ENCODE measurements at places on chromosomes 16 and 17. TPM values are rescaled to one million over a fixed set of nuclear protein-coding genes. Genes with fewer than 3 reads are reported as not detected.

- DNase-seq, result no peak
Measured at GRCh38 chr17:6327007-6327406, 107.9 kb downstream of the AIPL1 start.

DNA sequence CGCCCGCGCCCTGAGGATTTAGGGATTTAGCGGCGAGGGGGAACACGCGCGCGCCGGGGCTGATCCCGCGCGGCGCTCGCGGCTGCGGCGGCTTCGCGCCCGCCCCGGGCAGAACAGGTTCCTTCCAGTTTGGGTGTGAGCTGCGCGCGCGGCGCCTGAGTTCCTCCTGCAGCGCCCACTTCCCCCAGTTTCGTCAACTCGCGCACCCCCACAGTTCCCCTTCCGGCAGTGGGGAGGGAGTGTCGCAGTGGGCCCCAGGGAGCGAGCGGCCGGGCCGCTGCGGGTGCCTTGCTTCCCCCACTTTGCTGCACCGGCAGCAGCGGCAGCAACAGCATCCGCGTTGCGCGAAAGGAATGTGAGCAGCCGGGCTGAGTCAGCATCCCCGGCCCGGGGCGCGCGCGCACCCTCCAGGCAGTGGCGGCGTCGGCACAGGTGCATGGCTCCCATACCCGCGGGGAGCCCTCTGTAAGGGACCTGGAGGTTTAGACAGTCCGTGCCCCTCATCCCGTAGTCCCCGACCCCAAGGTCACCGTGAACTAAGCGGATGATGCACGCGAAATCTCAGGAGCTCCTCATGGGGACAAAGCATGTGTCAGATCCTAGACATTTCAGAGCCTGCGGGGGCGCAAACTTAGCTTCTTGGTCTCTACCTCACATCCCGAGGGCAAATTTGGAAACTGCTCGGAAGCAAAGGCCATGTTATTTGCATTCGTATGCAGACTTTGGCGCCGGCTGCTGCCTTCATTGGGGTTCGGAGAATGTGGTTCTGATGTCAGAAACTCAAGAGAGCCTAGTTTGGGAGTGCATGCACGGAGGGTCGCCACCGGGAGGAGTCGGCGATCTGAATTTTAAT lies 767 bp downstream of the ARSG start:
- peak; percentile 67 for DNase-seq

- no peak for DNase-seq
Measured at GRCh38 chr16:88338111-88338510, 44.6 kb upstream of the ZNF469 start.

DNA sequence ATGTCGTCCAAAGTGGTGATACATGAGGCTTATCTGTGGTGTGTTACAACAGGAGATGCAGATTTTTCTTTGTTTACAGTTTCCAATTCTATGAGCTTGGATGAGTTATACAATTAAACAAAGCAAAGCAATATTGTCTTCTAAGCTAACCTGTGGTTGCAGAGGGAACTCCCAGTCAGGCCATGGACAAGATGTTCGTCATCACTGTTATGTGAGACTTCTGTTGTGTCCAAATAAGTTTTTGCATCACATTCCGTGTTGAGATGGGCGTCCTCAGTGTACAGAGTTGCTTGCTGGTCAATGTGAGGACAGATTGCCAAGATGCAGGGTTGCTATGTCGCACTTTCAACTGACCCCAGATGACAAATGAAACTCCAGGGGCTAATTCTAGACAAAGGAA lies 189.3 kb downstream of the IRF8 start:
- DNase-seq, result no peak

Gene GRB7
- 0.97 TPM for total RNA-seq

Gene PGP
- total RNA-seq, result 20.3 TPM

GRCh38 chr17:38557396-38557795 lies 48.4 kb downstream of the SRCIN1 start:
- no peak for DNase-seq

Gene IKZF3
- total RNA-seq, result under 0.01 TPM

GRCh38 chr16:31182391-31182790 lies 2.5 kb downstream of the FUS start:
- DNase-seq, result no peak

Gene ABCC12
- total RNA-seq, result not detected

GRCh38 chr17:30790279-30790678 lies 34.2 kb downstream of the CRLF3 start:
- peak; percentile 42 for DNase-seq

Gene ACSM2A
- not detected for total RNA-seq

GRCh38 chr17:81114351-81115093 lies 50.8 kb upstream of the PVALEF start:
- DNase-seq, result no peak

Gene GSG1L
- total RNA-seq, result not detected

- DNase-seq, result peak; percentile 75
Measured at GRCh38 chr16:78022347-78023060, at the start of gene CLEC3A. TSS of gene CLEC3A (plus strand) at chr16:78022548. CDS start at chr16:78022627, 79 bp downstream.

DNA sequence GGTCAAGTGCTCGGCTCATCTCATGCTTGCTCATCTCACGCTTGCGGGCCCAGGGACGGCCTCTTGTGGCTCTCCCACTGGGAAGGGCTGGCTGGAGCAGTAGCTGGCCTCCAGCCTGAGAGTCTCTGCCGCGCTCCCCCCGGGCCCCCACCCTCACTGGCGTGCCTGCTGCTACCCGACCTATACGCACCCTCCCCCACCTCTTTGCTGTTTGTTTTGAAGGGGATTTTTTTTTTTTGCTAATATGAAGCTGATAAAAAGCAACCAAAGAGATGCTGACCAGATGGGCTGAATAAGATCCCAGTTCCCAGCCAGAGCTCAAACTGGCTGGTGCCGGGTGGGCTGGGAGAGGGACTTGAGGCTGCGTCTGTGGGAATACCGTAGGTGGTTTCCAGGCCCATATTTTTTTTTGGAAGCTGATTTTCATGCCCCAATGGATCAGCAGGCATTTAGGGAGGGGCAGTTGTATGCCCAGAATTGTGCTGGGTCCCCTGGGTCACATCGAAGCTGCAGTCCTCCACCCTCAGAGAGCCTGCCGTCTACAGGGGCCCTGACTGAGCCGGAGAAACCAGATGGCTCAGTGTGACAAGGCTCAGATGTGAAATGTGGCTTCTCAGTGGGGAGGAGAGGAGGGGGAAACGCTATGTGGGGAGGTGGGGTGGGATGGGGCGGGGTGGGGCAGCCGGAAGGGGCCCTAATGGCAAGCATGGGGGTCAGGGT lies 115.0 kb downstream of the RAP1GAP2 start:
- no peak for DNase-seq

Gene KRTAP16-1
- not detected for total RNA-seq

Gene SLC2A4
- total RNA-seq, result not detected

DNA sequence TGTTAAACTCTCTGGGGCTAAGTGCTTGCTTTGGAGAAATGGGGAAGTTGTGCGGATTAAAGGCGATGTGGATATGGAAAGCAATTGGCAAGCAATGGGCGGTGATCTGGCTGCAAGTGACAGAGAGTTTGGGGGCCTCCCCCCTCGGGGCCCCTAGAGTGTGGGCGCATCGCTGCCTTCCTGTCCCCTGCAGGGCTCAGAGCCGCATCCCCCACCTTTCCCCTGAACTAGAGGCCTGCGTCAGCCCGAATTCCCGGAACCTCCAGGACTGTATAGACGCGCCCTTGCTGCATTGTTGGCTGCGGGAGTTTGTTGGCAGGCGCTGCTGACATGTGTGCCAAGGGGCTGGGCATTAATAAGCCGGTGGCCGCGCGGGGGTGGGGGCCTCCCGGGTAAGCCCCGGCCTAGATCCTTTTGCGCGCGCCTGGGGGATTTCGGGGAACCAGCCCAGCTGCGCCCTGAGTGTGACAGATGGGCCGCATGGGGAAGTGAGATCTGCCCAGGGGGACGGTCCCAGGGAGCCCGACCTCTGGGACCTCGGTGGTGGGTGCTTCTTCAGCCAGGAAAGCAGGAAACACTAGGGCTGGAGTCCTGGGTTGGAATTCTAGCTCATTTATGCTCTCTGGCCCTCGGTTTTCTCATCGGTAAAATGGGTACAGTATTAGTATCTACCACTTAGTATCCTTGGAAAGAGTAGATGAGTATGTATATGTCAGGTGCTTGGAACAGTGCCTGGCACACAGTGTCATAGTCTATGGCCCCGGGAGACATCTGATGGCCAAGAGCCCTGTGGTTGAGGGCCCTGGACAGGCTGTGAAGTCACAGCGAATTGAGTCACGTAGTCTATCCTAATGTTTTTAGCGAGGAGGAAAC lies 1.0 kb downstream of the EEF2K start:
- DNase-seq, result peak; percentile 49

GRCh38 chr16:56558024-56558747 lies 6.7 kb upstream of the MT4 start:
- no peak for DNase-seq

GRCh38 chr17:50739098-50739497 lies 19.7 kb downstream of the LUC7L3 start:
- no peak for DNase-seq

GRCh38 chr16:76207270-76207669 lies 69.9 kb upstream of the CNTNAP4 start:
- no peak for DNase-seq

GRCh38 chr17:64077379-64077778 lies 52.6 kb downstream of the ERN1 start:
- DNase-seq, result no peak

GRCh38 chr16:75241412-75241811 lies 10.0 kb downstream of the BCAR1 start:
- DNase-seq, result no peak

DNA sequence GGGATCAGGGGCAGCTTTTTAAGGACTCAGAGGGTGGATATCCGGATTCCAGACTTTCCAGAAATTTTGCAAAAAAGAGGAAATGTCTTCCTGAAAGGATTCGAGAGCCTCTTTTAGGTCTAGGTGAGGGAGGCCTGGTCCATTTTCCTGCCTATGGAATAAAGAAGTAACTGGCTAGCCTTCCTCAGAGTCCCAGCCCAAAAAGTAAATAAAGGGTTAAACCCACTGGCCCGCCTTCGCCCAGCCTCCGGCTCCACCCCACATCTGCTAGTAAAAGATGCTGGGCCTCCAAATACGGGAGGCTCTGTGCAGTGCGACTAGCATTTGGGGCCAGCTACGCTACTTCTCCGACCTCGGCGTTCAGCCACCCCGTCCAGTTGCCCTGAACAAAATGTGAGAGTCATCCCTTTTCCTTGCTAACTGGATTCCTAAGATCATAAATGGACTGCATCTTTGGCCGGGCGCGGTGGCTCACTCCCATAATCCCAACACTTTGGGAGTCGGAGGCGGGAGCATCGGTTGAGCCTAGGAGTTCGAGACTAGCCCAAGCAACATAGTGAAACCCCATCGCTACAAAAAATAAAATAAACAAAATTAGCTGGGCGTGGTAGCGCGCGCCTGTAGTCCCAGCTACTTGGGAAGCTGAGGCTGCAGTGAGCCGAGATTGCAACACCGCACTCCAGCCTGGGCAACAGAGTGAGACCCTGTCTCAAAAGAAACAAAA lies 824 bp upstream of the MPP2 start:
- DNase-seq, result peak; percentile 78

DNA sequence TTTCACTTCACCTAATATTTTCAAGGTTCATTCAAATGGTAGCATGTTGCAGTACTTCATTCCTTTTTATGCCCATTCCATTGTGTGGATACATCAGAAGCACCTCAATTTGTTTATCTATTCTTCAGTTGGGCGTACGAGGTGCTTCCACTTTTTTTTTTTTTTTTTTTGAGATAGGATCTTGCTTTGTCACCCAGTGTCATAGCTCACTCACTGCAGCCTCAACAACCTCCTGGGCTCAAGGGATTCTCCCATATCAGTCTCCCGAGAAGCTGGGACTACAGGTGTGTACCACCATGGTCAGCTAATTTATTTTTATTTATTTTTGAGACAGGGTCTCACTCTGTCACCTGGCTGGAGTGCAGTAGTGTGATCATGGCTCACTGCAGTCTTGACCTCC lies 22.5 kb upstream of the SPNS3 start:
- DNase-seq, result no peak

DNA sequence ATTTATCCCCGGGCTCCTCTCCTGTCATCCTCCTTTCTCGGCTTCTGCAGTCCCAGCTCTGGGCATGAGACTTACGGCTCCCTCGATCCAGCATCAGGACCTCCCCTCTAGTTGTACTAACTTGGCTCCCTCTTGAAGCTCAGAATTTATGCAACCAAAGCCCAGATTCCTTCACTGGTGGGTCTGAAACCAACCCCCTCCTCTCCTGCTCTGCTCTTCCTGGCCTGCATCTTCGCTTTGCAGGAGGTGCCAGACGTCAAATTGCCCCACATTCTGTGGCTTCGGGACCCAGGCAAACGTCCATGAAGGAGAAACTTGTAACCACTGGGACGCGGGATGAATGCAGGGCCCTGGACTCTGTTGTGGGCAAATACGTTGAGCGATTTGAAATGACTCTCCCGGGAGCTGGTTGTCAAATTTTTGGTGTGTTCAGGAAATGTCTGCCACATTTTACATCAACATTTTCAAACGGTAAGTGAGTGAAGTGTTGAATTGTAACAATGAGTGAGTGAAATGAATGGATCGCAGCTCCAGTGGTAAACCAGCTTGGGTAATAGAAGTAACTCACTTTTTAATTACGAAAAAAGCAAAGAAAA lies 29.3 kb upstream of the ELAC2 start:
- no peak for DNase-seq

DNA sequence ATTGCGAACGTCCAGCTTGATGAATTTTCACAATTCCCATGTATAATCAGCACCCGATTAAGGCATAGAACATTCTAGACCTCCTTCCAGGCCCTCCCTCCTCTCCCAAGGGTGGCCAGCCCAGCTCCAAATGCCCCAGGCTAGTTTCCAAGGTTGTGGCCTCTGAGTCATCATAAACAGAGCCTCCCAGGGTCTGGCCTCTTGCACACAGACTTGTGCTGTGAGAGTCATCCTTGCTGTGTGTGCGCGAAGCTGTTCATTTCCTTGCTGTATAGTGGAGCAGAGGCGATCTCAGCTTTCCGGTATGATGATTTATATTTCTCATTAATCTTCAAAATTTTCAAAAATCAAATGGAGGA lies 20.5 kb upstream of the JPH3 start:
- DNase-seq, result peak; percentile 99

Gene ITFG1
- 79.0 TPM for total RNA-seq

DNA sequence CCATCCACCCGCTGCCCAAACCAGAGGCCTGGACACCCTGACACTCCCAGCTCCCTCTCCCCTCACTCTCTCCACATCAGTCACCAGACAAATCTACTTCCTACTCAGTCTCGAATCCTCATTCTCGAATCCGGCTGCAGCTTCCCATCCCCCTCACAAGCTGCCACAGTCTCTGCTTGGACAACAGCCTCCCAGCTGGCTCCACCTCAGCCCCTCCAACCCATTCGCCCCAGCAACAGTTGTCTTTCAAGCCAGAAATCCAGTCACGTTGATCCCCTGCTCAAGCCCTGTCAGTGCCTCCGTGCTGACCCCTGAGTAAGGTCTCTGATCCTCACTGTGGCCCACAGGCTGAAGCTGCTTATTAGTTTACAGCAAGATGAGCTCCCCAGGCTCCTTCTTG lies 44.2 kb upstream of the MTSS2 start:
- DNase-seq, result no peak

GRCh38 chr17:28524476-28525424 lies 18.6 kb downstream of the FOXN1 start:
- DNase-seq, result peak; percentile 49

GRCh38 chr17:77196251-77196650 lies 55.5 kb downstream of the SEC14L1 start:
- peak; percentile 37 for DNase-seq

Gene ATXN7L3
- total RNA-seq, result 43.6 TPM

Gene MARCHF10
- total RNA-seq, result 0.32 TPM

Gene SMG6
- total RNA-seq, result 50.5 TPM

- DNase-seq, result peak; percentile 73
Measured at GRCh38 chr16:11796227-11797165, 562 bp downstream of the ZC3H7A start.

- no peak for DNase-seq
Measured at GRCh38 chr17:38439436-38439835, 11.2 kb downstream of the ARHGAP23 start.

- DNase-seq, result no peak
Measured at GRCh38 chr17:80416260-80416939, 1.4 kb downstream of the ENDOV start.

Gene SCGB1C2
- not detected for total RNA-seq
